ENCODE measurements at places on chromosomes 11 and 22.

GRCh38 chr11:69003301-69003865 lies 9.7 kb downstream of the MRGPRF start:
- no peak overlapping the region for H3K27ac ChIP-seq
- peaks cover 4% of the 10 kb centered on the region for H3K36me3 ChIP-seq
- no peak for DNase-seq
- peaks cover 2% of the 10 kb centered on the region for H3K4me1 ChIP-seq
- no peak overlapping the region for H3K4me3 ChIP-seq

GRCh38 chr11:118056806-118057205 lies 20.1 kb upstream of the TMPRSS4 start:
- no peaks in the 10 kb centered on the region for H3K4me1 ChIP-seq
- DNase-seq = no peak
- H3K27me3 ChIP-seq = no peaks in the 10 kb centered on the region
- H3K4me3 ChIP-seq = no peak overlapping the region
- no peaks in the 10 kb centered on the region for H3K36me3 ChIP-seq

GRCh38 chr11:77332259-77332658 lies 30.8 kb upstream of the GDPD4 start:
- no peak overlapping the region for H3K27ac ChIP-seq
- no peak for DNase-seq
- no peaks in the 10 kb centered on the region for H3K4me1 ChIP-seq
- no peak overlapping the region for H3K4me3 ChIP-seq
- H3K36me3 ChIP-seq = peaks cover 11% of the 10 kb centered on the region

DNA sequence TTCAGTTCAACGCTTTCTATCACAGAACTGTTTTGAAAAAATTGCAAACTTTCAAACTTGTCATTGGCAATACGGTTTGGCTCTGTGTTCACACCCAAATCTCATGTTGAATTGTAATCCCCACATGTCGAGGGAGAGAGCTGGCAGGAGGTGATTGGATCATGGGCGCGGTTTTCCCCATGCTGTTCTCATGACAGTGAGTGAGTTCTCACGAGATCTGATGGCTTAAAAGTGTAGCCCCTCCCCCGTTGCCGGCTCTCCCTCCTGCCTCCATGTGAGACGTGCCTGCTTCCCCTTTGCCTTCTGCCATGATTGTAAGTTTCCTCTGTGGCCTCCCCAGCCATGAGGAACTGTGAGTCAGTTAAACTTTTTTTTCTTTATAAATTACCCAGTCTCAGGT lies 1144.0 kb downstream of the BRD1 start:
- H3K4me1 ChIP-seq = no peaks in the 10 kb centered on the region
- no peak overlapping the region for H3K27ac ChIP-seq
- no peaks in the 10 kb centered on the region for H3K27me3 ChIP-seq
- no peak for DNase-seq

- no peaks in the 10 kb centered on the region for H3K27me3 ChIP-seq
- no peak overlapping the region for H3K4me3 ChIP-seq
- H3K27ac ChIP-seq = no peak overlapping the region
- no peaks in the 10 kb centered on the region for H3K4me1 ChIP-seq
- H3K36me3 ChIP-seq = no peaks in the 10 kb centered on the region
- DNase-seq = no peak
These were observed 53.9 kb upstream of the RCE1 start for GRCh38 chr11:66789097-66789890.

DNA sequence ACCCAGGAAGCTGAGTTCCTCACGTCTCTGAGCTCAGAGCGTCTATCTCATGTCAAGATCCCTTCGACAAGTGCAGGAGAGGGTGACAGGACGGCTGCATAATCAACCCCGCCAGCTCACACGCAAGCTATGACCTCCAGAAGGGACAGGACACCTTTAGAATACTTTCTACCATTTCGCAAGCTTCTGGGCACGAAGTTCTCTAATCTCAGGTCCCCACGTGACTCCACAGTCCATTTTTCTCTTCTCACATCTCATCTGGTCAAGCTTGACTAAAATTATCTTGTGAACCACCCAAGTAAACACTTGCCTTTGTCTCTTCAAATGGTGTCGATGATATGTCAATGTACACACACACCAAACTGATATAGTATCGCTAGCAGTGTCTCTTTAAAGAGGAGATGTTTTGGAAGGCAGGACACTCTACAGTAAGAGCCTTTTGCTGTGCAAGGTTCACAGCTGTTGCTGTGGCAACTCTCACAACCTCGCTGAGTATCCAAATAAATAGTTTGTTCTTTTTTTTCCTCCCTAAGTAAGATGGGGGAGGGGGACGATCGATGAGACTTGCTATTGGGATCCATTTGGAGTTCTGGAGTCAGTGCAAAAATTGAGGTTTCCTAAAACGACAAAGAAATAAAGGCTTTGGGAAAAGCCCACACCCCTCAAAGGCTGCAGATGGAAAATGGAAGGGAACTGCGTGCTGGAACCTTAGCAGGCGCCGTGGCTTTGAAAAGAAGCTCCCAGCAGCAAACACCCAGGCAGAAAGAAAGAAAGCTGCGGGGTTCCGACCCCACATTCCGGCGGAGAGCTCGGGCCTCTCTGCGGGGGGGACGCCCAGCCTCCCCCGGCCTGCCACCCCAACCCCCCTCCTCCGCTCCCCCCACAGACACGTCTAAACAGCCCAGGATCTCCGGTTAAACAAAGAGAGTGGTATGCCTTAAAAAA lies 215.4 kb upstream of the UBASH3B start:
- peak; percentile 43 for DNase-seq
- peaks cover 8% of the 10 kb centered on the region for H3K4me1 ChIP-seq
- no peaks in the 10 kb centered on the region for H3K36me3 ChIP-seq
- no peaks in the 10 kb centered on the region for H3K27me3 ChIP-seq
- no peak overlapping the region for H3K27ac ChIP-seq
- peak overlapping the region; percentile 0 for H3K4me3 ChIP-seq

DNA sequence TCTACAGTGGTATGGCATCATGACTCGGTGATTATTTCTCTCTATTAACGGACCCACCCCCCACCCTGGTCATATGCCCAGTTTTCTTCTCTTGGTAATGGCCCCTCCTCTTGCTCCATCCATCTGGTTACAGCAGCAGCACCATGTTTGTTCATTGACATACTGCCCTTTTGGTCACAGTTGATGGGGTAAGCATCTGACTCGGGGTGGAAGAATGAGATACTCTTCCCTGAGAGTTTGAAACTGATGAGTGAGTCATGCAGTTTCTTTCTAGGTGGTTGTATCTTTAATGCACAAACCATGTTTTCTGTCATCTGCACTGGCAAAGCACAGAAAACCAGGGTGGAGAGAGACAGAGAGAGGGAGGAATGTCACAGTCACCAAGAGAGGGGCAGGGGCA lies 126.0 kb downstream of the SYN3 start:
- H3K4me3 ChIP-seq = no peak overlapping the region
- DNase-seq = no peak
- no peak overlapping the region for H3K27ac ChIP-seq
- peaks cover 4% of the 10 kb centered on the region for H3K36me3 ChIP-seq
- H3K27me3 ChIP-seq = no peaks in the 10 kb centered on the region
- no peaks in the 10 kb centered on the region for H3K4me1 ChIP-seq

DNA sequence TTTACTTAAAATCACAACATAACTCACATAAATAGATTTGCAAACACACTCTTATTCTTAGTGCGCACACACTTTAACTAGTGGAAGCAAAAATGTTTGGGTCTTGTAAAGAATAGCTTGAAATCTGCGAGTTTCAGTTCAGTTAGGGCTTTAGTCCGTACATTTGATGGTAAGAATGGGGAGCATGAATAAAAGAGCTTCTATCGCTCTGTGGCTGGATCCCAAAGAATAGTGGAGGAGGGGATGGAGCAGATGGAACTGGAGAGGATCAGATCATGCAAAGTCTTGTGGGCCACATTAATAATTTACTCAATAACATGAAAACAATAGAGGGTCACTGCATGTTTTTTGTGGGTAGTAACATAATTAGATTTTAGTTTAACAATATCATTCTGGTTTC lies 44.3 kb downstream of the DNHD1 start:
- no peaks in the 10 kb centered on the region for H3K27me3 ChIP-seq
- H3K36me3 ChIP-seq = no peaks in the 10 kb centered on the region
- no peak for DNase-seq
- no peak overlapping the region for H3K27ac ChIP-seq
- peaks cover 6% of the 10 kb centered on the region for H3K4me1 ChIP-seq

- no peak overlapping the region for H3K27ac ChIP-seq
- no peaks in the 10 kb centered on the region for H3K27me3 ChIP-seq
- H3K4me1 ChIP-seq = no peaks in the 10 kb centered on the region
- no peak overlapping the region for H3K4me3 ChIP-seq
- DNase-seq = no peak
These were observed 18.2 kb downstream of the INCENP start for GRCh38 chr11:62142043-62142375.

GRCh38 chr11:130511765-130512164 lies 63.3 kb downstream of the ADAMTS15 start:
- H3K36me3 ChIP-seq = no peaks in the 10 kb centered on the region
- peaks cover 2% of the 10 kb centered on the region for H3K4me1 ChIP-seq
- no peak overlapping the region for H3K27ac ChIP-seq
- H3K4me3 ChIP-seq = no peak overlapping the region

DNA sequence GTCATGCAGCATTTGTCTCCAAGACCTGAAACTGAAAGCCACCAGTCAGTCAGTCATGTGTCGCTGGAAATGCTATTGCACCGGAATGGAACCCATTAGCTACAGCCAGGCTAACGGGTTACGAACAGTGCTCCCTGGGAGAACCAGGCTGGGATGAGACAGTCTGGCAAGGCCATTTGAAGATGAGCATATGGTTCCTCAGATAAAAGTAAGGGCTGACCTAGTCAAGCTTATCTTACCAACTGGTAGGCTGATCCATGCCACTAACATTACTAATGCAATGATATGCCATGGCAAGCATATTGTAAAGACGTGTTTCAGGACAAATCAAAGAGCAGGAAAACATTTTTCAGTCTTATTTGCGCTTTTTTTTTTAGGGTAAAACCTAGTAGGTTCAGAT lies 28.4 kb downstream of the NAP1L4 start:
- no peak overlapping the region for H3K27ac ChIP-seq
- H3K36me3 ChIP-seq = peaks cover 35% of the 10 kb centered on the region
- H3K4me1 ChIP-seq = peaks cover 1% of the 10 kb centered on the region
- DNase-seq = no peak

DNA sequence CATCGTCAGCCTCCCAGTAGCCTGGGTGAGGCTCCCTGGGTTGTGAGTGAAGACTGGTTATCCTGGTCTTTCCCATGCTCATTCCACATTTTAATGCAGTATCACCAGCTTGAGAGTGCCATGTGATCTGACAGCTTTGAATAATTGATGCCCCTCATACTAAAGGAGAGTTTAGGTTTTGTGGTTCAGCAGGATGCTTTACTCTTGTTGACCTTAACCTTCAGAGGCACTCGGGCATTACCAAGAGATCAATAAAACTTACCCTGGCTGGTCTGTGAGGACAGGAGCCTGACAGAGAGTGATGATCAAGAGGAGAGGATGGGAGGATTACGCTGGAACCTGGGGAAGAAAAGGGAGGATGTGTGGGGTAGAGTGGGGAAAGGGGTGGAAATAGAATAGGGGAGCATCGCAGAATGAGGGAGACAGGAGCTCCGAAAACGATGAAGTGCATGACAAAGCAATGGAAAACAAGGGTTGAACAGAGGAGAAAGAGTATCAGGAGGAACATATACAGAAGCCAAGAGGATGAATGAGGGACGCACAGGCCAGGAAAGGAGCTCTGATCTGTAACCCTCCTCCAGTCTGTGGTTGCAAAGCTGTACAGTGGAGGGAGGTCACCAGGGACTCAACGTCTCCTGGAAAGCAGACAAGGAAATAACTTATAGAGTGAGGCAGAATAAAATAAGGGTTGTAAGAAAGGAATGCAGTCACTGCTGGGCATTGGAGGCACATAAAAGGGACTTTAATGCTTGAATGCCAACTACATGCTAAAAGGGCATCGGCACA lies 594.5 kb downstream of the NTM start:
- H3K4me3 ChIP-seq = no peak overlapping the region
- H3K27me3 ChIP-seq = no peaks in the 10 kb centered on the region
- DNase-seq = no peak
- H3K27ac ChIP-seq = no peak overlapping the region

Measured in iPS DF 6.9 (cell line).